ENCODE measurements at places on chromosomes 2 and 18. TPM values are rescaled to one million over a fixed set of nuclear protein-coding genes. Genes with fewer than 3 reads are reported as not detected.
A peak's percentile ranks its signal among the peaks of the same experiment; 100 is the strongest.

The SDC1 gene
- total RNA-seq = 22.3 TPM

DNA sequence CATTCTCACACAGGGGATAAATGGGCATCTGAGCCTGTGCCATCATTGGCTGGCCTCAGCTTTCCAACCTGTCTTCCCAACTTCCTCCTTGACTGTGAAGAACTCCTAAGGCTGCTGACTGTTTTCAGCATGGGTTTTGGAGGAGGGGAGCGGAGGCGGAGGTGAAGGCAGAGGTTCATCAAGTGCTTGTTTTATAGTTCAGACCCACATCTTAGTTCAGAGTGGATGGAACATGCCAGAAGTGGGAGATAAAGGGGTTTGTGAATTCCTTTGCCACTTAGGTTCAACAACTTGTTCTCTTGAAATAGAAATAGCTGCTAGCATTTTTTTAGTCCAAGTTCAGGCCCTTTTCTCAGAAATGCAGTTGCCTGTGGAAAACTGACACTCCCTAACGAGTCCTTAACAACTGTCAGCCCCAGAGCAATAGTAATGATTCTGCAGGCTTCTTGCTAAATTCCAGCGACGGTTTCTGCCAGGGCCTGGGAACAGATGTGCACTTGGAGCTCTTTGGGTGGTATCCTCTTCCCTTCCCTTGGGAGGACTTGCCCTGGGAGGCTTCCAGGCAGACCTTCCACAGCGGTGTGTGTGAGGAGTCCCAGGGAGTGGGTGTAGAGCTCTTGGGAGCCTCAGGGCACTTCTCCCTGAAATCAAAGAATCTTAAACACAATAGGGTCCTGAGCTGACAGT, 30.1 kb upstream of the ITGA6 start:
- no peak overlapping the region for H3K27ac ChIP-seq
- no peaks in the 10 kb centered on the region for H3K36me3 ChIP-seq
- no peaks in the 10 kb centered on the region for H3K4me1 ChIP-seq
- no peak overlapping the region for H3K4me3 ChIP-seq

The SCN1A gene
- 0.13 TPM for total RNA-seq

DNA sequence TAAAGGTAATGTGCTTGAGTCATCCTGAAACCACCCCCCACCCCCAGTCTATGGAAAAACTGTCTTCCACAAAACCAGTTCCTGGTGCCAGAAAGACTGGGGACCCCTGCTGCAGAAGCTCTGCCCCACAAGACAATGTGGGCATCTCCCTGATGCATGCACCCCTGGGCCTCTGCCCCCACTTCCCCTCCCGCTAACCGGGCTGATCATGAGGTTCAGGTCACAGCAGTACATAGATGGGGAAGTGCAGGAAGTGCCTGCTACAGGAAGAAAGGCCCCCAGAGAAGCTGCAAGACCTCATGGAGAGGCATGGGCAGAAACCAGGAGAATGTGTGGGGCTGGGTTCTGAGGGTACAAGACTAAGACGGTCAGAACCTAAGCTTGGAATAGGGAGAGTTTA, 243.4 kb upstream of the ID2 start:
- no peak overlapping the region for H3K4me3 ChIP-seq
- no peaks in the 10 kb centered on the region for H3K27me3 ChIP-seq
- no peaks in the 10 kb centered on the region for H3K36me3 ChIP-seq

DNA sequence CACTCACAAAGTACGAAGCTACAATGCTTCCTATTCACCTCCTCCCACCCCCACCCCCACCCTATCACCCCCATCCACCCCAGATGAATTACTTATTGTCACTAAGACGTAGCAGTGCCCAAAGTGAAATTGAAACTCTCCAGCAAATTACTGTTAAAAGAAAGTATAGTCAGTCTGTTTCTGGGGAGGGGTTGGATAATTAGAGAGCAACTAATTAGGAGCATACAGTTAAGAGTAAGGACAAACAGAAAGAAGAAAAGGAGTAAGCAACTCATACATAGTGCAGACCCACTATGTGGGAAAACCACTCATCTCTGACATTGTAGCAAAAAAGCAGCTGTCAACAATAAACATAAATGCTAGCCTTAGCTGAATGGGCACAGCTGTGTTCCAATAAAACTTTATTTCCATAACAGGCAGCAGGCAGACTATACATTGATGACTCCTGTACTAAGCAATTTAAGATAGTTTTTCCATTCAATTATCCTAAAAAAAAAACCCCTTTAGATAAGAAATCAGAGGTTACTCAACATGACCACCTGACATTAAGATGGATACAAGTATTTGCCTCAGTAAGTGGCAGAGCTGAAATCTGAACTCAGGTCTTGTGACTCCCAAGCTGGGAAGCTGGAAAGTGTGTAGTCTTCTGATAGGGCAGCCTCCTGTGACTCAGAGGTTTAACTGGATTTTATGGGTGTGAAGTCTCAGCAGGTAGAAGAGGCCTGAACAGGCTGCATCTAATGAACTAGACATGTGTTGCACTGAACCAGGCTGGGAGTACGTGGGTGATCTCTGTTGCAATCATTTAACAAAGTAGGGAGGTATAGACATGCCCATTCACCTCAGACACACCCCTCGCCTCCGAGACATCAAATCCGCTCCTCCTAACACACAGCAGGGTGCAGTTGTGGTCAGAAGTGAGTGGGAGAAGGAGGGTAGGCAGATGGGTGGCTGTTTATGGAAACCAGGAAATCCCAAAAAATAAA, 171.8 kb upstream of the KLF7 start:
- H3K36me3 ChIP-seq = no peaks in the 10 kb centered on the region
- no peaks in the 10 kb centered on the region for H3K27me3 ChIP-seq
- H3K27ac ChIP-seq = no peak overlapping the region
- DNase-seq = no peak
- H3K4me1 ChIP-seq = peaks cover 19% of the 10 kb centered on the region

DNA sequence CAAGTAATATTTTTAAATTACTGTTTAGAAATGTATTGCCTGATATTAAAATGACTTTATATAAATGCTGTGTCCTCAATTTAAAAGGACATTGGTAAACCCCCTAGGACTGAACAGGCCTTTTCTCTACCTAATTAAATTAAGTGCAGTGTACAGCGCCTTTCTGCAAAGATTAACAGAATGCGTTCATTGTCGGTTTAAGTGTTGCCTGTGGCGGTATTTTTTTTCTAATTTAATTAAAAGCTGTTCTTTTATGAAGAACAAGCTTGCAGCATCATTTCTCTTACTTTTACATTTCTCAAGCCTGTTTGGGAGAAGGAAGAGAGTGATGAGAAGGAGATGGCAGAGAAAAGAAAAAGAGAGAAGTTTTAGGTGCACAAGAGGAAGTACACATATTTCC, 344.9 kb downstream of the CPS1 start:
- H3K27me3 ChIP-seq = no peaks in the 10 kb centered on the region
- H3K4me3 ChIP-seq = no peak overlapping the region
- H3K36me3 ChIP-seq = no peaks in the 10 kb centered on the region
- DNase-seq = no peak
- H3K27ac ChIP-seq = no peak overlapping the region
- no peaks in the 10 kb centered on the region for H3K4me1 ChIP-seq

DNA sequence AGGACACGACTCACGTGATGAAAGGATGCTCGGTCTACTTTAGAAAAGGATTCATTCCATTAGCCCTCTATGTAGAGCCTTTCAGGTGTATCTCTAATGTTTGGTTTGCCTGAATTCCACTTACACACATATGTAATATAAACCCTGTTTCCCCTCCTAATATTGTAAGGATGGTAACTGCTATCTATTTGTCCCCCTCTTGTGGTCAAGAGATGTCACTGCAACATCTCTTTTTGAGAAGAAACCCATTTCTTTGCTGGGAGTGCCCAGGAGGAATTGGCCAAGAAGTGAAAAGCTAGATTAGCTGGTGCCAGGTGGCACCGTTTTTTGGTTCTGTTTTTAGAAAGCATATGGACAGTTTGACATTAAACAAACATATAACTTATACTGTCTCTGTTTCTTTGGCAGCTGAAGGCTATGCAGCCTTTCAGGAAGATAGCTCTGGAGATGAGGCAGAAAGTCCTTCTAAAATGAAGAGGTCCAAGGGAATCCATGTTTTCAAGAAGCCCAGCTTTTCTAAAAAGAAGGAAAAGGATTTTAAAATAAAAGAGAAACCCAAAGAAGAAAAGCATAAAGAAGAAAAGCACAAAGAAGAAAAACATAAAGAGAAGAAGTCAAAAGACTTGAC, 41.2 kb downstream of the RALBP1 start:
- H3K27ac ChIP-seq = no peak overlapping the region
- no peak for DNase-seq
- H3K4me3 ChIP-seq = no peak overlapping the region
- H3K36me3 ChIP-seq = peaks cover 21% of the 10 kb centered on the region
- H3K4me1 ChIP-seq = no peaks in the 10 kb centered on the region
- H3K27me3 ChIP-seq = no peaks in the 10 kb centered on the region

GRCh38 chr2:72915907-72916742, 1.2 kb upstream of the EMX1 start:
- H3K36me3 ChIP-seq = no peaks in the 10 kb centered on the region
- peak; percentile 83 for DNase-seq
- peaks cover 11% of the 10 kb centered on the region for H3K4me1 ChIP-seq

DNA sequence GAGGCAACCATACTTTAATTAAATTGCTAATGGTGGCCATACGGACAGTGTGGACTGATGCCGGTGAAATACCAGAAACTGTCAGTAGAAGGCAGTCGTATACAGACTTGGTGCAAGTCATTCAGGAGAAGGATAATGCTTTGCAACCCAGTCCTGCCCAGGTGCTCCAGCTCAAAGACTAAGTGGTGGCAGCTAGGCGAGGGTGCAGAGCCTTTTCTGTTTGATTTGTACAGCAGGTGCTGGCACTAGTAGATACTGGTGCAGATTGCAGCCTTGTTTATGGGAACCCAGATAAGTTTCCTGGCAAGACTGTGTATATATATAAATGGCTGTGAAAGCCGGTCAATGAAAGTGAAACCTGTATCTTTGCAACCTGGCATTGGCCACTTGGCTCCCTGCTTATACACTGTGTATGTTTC, 208.3 kb upstream of the SYT4 start:
- no peaks in the 10 kb centered on the region for H3K4me1 ChIP-seq
- no peak overlapping the region for H3K27ac ChIP-seq
- H3K36me3 ChIP-seq = peaks cover 6% of the 10 kb centered on the region
- DNase-seq = no peak
- H3K4me3 ChIP-seq = no peak overlapping the region
- H3K27me3 ChIP-seq = no peaks in the 10 kb centered on the region

- no peaks in the 10 kb centered on the region for H3K4me1 ChIP-seq
- no peak for DNase-seq
- H3K27ac ChIP-seq = no peak overlapping the region
- no peak overlapping the region for H3K4me3 ChIP-seq
- no peaks in the 10 kb centered on the region for H3K36me3 ChIP-seq
Measured at GRCh38 chr2:230184727-230185578, 34.8 kb downstream of the SP110 start.

DNA sequence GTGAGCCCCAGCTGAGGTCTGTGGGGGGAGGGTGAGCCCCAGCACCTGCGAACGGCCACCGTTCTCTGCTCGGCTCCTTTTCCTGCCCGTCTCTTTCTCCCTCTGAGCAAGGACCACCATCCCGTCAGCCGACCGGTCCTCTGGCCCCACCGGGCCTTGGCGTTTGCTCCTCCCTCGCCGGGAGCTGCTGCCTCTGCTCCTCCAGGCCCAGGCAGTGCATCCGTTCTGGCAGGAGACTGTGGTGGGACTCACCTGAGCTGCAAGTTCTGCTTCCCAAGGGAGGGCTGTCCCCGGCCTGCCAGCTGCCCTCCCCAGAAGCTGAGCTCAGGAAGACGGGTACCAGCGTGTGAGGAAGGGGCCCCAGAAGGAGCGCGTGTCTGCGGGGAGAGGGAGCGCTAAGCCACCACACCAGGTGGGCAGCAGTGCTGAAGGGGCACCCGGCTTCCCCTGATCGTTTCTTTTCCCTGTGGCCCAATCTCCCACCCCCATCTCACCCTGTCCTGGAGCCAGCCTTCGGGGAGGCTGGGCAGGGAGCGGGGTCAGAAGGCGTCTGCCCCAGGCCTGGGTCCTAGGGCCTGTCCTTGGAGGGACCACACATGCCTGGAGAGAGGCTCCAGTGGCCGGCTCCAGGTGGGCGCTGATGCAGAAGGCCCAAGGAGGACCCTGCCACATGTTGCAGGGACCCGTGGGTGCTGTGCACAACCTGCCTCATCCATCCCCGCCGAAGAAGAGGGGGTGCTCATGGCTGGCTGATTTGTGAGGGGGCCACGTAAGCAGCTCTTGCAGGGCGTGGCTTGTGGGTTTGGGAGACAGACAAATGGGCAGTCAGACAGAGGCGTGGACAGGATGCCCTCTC, 2.5 kb upstream of the RTP5 start:
- no peaks in the 10 kb centered on the region for H3K4me1 ChIP-seq
- no peaks in the 10 kb centered on the region for H3K27me3 ChIP-seq
- no peak for DNase-seq

- no peak overlapping the region for H3K27ac ChIP-seq
- H3K36me3 ChIP-seq = no peaks in the 10 kb centered on the region
- no peaks in the 10 kb centered on the region for H3K27me3 ChIP-seq
Measured at GRCh38 chr2:66508484-66509071, 73.7 kb downstream of the MEIS1 start.

DNA sequence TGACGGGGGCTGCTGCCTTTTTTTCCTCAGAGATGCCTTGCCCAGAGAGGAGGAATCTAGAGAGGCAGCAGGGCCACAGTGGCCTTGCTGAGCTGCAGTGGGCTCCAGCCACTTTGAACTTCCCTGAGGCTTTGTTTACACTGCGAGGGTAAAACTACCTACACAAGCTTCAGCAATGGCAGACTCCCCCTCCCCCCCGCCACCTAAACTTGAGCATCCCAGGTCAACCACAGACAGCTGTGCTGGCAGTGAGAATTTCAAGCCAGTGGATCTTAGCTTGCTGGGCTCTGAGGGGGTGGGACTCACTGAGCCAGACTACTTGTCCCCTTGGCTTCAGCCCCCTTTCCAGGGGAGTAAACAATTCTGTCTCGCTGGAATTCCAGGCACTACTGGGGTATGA, 11.8 kb downstream of the SYT4 start:
- DNase-seq = no peak
- peaks cover 16% of the 10 kb centered on the region for H3K36me3 ChIP-seq
- H3K27me3 ChIP-seq = no peaks in the 10 kb centered on the region
- no peaks in the 10 kb centered on the region for H3K4me1 ChIP-seq
- no peak overlapping the region for H3K27ac ChIP-seq

GRCh38 chr2:240912878-240913809, 7.0 kb downstream of the CROCC2 start:
- no peaks in the 10 kb centered on the region for H3K36me3 ChIP-seq
- no peak for DNase-seq
- no peaks in the 10 kb centered on the region for H3K27me3 ChIP-seq
- no peaks in the 10 kb centered on the region for H3K4me1 ChIP-seq
- no peak overlapping the region for H3K4me3 ChIP-seq

- DNase-seq = no peak
- no peak overlapping the region for H3K27ac ChIP-seq
- peaks cover 2% of the 10 kb centered on the region for H3K36me3 ChIP-seq
- H3K4me1 ChIP-seq = 0 out of 2 replicates have a peak, but pooled peaks cover 2% of the 10 kb centered on the region
Measured at GRCh38 chr2:160917850-160918249, 242.4 kb upstream of the TANK start.

Data from H9 (cell line).